ENCODE measurements at places on chromosomes 11 and 22.

GRCh38 chr11:96015906-96016565, 92.1 kb upstream of the MTMR2 start:
- no peak for DNase-seq

GRCh38 chr11:111542606-111543275, 2.2 kb downstream of the LAYN start:
- DNase-seq = no peak

DNA sequence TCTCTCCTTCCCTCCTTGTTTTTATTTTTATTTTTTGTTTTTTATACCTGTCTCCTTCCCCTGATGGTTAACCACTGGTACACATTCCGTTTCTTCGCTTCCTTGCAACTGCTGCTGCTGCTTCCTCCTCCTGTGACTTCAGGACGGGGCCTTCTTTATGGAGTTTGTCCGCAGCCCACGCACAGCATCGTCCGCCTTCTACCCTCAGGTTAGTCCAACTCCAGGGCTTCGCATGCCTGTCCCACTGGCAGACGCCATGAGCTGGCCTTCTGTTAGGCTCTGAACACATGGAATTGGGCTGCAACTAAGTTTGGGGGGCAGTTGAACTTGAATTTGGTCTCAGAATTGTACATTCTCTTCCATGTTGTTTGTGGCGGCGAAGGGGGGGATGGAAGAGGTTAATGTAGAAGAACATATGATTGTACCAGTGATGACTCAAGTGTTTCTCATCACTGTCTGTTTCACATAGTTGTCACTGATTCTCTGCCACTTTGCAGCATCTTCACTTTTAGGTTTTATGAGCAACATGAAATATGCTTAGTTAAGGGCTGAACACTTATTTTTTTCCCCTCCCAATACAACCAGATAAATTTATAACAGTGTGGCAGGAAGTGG, 83.0 kb upstream of the YWHAH start:
- DNase-seq = no peak

- DNase-seq = no peak
Observed at GRCh38 chr11:128477811-128478210, 109.5 kb downstream of the ETS1 start.

DNA sequence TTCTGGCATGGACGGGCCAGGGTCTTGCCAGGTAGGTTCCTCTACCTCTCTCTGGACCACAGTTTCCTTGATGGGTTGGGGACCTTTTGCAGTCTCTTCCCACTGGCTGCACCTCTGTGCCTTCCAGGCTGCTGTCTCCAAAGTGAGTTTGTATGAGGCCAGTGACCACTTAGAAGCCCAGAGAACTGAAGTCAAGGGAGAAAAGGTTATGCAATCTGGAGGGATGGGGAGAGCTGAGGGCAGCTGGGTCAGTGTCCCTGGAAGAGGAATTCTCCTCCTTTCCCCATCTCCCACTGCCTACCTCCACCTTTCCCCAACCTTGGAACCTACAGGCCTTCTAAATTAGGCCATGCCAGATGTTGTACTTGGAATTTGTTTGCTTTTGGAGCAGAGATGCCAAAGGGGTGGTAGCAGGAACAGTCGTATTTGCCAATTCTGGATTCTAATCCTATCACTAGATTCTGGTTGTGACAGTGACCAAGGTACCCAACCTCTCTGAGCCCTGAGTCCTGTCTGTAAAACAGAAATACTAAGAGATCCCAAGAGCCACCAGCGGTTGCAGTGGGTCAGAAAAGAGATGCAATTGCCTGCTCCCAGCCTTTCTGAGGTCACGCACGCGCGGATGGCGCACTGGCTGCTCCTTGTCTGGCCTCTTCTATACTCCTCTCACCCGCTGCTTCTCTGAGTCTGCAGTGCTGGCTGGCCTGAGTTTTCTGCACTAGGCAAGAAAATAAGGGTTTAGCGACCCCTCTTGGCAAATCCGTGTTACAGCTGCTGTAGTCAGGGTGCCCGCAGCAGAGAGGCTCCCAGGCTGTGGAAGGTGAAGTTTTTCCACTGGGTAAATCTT, 10.7 kb upstream of the ACCSL start:
- peak; percentile 82 for DNase-seq

- no peak for DNase-seq
Observed at GRCh38 chr11:119130662-119131061, 9.3 kb downstream of the HINFP start.

DNA sequence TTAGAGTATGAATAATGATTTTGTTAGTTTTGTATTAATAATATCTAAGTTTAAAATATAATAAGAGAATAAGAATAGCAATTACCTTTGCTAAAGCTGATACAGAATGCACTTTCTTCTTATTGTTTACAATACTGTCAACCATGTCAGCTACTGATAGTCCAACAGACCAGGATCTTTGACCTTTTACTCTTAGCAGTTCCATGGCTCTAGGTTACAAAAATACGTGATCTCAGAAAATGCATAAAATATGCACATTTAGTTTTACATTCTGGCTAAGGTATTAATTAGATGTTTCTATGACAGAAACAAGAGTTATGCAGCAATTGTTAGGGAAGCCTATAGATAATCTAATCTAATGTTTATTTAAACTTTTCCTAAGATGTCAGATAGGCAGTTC, 7.5 kb upstream of the TSG101 start:
- DNase-seq = no peak

DNA sequence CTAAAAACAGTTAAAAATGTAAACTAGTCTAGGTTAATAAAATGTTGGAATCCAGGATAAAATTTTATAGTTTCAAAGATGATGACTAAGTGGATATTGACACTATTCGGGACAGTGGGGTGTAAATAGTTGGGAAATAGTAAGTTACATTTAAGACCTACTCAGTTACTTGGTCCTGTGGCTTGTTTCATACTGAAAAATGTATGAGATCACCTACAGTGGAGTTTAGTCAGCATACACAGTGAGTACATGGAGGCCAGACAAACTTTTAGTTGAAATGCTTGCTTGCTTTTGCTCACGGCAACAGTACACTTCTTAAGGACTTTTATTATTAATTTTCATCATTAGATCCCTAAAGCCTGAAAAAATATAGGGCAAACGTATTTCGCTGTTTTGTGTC, 16.1 kb downstream of the TRIM22 start:
- no peak for DNase-seq

DNA sequence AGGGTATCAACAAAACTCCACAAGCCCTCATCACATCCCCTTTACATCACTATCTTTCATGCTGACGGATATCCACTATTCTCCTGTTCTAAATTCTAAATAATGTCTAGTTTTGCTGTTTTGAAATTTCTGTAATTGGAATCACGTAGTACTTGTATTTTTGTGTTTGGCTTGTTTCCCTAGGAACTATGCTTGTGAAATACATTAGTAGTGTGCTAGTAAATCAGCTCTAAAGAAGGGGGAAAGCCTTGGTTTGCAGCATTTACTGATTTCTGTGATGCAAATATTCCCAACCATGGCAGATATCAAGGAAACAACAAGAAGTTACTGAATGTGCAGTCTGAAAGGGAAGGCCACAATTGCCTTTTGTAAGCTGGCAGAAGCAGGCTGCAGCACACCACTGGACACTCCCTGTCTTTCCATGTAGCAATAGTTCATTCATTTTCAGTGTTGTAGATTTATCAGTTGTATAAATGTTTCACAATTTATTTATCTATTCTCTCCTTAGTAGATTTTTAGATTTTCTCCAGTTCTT, 4.7 kb upstream of the FOLH1 start:
- DNase-seq = no peak

DNA sequence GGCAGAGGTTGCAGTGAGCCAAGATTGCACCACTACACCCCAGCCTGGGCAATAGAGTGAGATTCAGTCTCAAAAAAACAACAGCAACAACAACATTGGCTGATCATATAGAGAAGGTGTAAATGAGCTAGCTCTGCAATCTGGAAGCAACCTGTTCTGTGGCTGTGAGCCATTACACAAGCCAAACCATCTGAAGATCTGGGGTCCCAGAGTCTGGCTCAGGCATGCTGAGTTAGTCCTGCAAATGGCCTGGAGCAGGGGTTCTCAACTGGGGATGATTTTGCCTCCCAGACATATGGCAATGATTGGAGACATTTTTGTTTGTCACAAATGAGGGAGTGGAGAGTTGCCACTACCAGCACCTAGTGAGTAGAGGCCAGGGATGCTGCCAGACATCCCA, 42.3 kb upstream of the RAB1B start:
- DNase-seq = no peak

- DNase-seq = no peak
Observed at GRCh38 chr11:130677486-130678153, 229.2 kb downstream of the ADAMTS15 start.

GRCh38 chr11:46055371-46055770, 65.9 kb downstream of the PHF21A start:
- no peak for DNase-seq

GRCh38 chr22:24247564-24248344, 2.9 kb upstream of the GGT5 start:
- peak; percentile 92 for DNase-seq

- no peak for DNase-seq
Observed at GRCh38 chr11:123211149-123211852, 16.3 kb upstream of the CLMP start.

GRCh38 chr11:60428517-60428916, 855 bp upstream of the MS4A5 start:
- no peak for DNase-seq

DNA sequence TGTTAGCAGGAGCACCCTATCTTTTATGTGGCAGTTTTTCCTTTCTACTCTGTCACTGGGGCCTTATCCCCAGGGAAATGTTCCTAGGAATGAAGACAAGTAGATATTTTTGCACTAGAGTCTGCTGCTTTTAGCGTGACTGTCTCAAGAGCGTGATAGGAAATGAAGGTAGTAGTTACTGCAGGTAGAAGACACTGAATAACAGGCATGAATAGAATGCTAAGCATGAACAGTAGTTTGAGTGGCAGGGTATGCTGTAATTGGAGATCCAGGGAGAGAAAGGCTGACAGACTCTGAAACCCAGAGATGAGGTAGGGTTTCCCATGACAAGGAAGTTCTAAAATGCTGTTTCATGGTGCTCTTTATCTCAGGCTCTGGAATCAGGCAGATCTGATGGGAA, 475.1 kb downstream of the NELL1 start:
- DNase-seq = no peak

DNA sequence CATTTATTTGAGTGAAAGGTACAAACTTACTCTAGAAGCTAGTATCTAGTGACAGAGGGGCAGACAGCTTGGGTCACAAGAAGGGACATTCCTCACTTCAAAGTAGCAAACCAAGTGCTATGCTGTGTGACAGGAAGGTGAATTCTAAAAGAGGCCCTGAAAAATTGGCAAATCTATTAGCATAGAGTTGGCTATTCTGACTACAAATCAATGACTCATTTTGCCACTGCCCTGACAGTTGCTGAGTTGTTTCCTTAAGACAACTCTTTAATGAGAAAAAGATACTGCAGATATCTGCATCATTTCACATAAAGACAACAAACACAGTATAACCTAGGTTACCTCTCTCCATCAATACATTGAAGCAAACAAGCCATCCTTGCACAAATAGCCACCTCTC, 524.0 kb upstream of the LRRC4C start:
- DNase-seq = no peak

DNA sequence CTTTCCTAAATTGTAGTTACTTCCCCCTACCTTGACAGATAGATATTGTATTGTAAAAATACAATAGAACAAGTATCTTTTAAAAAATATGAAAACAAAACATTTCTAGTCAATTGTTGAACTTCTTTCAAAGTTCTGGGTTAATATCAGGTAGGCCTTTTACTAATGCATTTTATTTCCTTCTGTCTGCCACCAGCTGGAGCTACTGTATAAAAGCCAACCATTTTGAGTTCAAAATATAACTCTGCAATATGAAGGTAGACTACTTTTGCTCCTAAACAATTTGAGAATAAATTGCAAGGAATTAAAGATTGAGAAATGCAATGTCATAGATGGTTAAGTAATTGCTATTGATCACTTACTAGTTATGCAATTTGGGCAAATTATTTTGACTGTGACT, 22.1 kb upstream of the LIN7C start:
- no peak for DNase-seq

DNA sequence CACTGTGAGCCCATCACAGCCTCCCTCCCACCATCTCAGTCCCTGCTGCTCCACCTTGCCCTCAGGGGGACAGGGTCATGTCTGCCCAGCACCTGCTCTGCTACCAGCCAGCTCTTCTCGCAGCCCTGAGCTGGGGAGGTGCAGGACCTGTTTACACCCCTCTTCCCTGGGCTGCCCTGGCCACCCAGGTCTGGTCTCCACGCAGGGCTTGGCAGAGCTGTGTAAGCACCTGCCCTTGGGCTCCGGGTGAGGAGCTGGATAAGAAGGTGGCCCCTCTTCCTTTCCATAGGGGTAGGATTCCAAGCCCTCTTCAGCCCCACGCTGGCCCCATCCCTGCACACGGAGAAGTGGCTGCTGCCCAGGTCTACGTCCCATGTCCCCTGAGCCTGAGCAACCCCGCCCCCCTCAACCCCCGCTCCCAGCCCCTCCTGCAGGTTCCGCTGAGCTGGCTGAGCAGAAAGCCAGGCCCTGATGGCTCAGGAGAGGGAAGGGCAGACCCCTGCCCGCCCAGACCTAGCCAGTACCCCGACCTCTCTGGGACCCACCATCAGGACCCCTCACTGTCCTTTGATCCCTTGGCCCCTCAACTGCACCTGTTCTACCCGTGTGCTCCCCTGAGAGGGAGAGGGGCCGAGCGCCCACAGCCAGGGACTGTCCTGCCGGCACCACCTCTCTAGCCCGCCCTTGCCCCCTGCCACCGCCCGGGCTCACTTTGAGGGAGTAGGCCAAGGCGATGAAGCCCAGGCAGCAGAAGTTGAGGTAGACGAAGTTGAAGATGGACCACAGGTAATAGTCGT, 3.2 kb downstream of the IFITM10 start:
- DNase-seq = peak; percentile 27

DNA sequence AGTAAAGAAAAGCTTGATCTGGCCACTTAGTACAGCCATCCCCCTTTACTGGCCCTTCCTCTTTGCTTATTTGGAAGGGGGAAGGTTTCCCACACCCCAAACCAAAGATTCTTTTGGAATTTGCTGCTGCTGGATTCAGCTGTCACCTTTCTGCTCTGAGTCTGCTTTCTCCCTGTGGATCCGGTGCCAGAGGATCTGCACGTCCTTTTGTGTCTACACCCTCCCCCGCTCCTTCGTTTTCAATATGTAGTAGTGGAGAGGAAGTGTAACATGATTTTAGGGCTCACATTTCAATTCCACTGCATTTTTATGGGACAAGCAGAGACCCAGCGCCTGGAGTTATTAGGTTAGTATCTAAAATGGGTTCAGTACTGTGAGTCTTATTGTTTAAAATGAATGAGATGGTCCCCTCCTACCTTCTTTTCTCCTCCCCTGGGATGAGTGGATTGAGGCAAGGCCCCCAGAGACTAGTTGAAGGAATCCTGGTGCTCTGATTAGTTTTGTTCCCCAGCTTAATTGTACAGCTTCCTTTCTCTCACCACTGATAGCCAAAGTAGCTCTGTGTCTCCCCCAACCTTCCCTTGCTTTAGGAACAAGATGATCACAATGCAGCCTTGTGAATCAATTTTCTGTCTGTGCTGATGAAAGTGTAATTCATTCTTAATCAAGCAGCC, 30.5 kb upstream of the CABP7 start:
- no peak for DNase-seq

- no peak for DNase-seq
Observed at GRCh38 chr11:77854838-77855237, 33.9 kb downstream of the AAMDC start.

GRCh38 chr22:44183287-44183588, 2.5 kb downstream of the PARVG start:
- DNase-seq = no peak
